ENCODE measurements at places on chromosomes 3 and 15. TPM values are rescaled to one million over a fixed set of nuclear protein-coding genes. Genes with fewer than 3 reads are reported as not detected.

DNA sequence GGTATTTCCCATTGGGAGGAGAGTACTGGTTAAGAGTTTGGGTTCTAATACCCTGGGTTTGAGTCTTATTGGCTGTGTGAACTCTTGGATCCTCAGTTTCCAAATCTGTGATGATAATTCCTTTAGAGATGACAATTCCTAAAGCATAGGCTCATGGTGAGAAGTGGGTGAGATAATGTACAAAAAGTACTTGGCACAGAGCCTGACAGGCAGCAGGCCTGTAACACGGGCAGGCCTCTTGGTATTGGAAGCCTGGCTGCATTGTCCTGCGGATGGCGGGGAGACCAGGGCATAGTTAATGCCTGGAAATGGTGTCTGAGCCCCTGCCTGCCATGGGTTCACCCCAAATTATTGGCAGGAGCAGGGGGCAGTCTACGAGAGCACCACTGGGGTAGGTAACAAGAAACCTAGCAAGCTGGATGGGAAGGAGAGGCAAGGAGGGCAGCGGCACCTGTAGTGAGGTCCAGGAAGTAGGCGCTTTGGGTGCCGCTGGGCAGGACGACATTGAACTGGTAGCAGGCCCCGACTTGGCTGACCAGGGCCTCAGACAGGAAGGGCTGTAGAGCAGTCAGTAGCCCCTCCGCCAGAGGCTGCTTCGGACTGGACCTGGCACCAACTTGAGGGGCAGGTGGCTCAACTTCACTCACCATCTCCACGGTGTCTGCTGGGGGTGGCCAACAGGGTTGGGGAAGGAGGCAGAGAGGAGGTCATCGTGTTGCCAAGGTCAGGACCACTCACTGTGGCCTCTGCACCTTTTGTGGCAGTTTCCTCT lies 7.7 kb downstream of the STOML1 start:
- no peak for DNase-seq

- DNase-seq: no peak
Measured at GRCh38 chr3:22959593-22959992, 243.5 kb upstream of the UBE2E2 start.

GRCh38 chr3:144235489-144235888 lies 263.9 kb downstream of the DIPK2A start:
- DNase-seq: no peak

- no peak for DNase-seq
Measured at GRCh38 chr15:93017526-93017925, 71.5 kb downstream of the RGMA start.

DNA sequence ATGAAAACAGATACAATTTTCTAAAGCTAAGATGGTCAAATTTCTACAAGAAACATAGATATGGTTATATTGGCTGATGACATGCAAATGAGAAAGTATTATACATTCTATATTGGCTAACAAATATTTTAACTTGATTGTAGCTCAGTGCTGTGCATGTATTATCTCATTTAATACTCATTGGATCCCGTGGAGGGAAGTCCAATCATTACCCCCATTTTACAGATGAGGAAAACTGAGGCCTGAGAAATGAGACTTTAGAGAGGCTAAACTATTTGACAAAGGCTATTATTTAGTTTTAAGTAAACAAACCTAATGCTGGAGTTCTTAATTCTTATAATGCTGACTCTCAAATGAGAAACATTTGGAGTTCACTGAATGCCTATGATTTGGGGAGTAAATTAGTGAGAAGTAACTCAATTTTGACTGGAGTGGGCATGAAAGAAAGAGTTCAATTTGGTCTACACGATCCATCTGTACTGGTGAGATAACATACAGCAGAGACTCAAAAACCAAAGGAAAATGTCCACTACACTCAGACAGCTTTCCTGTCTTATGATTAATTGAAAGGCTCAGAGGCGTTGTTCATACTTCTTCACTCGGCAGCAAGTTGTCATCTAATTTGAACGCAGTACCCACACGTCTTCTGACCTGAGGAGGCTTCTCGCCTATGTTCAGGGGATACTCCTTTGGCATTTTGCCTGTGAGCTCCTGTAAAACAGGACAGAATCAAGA lies 72.2 kb upstream of the LMOD3 start:
- DNase-seq: no peak

Gene ABHD10
- 46.2 TPM for total RNA-seq

Gene HTR3E
- not detected for total RNA-seq

DNA sequence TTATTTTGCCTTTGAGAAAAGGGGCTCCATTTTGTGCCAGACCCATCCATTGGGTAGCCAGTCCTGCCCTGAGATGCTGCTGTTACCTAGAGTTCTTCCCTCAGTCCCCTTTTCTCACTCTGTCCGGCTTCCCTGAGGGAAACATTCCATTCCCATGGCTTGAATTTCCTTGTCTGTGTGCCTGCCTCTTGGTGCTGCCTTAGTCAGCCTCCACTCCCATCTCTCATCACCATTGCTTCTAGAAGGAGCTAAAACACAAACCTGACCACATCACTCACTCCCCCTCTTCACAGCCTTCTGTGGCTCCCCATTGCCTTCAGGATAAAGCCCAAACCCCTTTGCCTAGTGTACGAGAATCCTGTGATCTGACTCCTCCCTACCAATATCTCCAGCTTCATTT lies 25.2 kb upstream of the C2CD4B start:
- no peak for DNase-seq

DNA sequence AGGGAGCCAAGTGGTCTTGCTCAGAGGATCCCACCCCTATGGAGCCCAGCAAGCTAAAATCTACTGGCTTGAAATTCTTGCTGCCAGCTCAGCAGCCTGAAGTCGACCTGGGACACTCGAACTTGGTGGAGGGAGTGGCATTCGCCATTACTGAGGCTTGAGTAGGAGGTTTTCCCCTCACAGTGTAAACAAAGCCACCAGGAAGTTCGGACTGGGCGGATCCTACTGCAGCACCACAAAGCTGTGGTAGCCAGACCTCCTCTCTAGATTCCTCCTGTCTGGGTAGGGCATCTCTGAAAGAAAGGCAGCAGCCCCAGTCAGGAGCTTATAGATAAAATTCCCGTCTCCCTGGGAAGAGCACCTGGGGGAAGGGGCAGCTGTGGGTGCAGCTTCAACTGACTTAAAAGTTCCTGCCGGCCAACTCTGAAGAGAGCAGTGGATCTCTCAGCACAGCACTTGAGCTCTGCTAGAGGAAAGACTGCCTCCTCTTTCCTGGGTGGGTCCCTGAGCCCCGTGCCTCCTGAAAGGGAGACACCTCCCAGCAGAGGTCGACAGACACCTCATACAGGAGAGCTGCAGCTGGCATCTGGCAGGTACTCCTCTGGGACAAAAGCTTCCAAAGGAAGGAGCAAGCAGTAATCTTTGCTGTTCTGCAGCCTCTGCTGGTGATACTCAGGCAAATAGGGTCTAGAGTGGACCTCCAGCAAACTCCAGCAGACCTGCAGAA lies 576.3 kb upstream of the NECTIN3 start:
- DNase-seq: no peak

DNA sequence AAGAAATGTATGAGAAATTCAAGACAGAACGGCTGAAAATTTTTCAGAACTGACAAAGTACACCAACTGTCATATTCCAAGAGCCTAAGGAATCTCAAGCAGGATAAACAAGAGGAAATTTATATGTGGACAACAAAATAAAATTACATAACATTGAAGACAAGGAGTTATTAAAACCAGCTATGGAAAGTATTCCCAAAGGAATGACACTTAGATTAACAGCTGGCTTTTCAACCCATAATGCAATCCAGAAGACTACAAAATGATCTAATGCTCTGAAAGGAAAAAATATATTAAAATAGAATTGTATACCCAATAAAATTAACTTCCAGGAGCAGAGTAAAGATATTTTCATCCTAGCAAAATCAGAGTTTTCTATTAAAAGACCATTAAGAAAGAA lies 132.2 kb upstream of the BNIP2 start:
- peak; percentile 22 for DNase-seq

Gene GTF2A2
- 25.7 TPM for total RNA-seq

Gene TKT
- total RNA-seq: 159 TPM

DNA sequence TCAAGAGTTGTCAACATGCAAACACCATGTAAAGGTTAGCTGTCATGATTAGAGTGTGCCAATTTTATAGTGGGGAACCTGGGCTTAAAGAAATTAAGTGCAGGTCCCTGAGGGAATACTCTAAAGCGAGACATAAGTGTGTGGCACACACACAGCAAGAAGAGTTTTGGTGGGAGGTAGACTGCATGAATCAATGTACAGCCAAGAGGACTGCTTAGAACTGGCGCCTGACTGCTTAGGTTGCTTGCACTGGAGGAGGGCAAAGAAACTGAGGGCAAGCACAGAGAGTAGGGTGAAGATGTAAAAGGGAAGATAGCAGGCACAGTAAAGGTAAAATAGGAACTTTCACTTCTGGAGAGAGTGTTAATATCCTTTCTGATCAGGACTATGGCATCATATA lies 184.9 kb downstream of the SOX2 start:
- no peak for DNase-seq

- no peak for DNase-seq
Measured at GRCh38 chr3:113210604-113211329, 590 bp upstream of the BOC start.

- no peak for DNase-seq
Measured at GRCh38 chr3:50160561-50160983, 5.4 kb downstream of the SEMA3F start.

- no peak for DNase-seq
Measured at GRCh38 chr15:101526890-101527289, 37.4 kb upstream of the PCSK6 start.

DNA sequence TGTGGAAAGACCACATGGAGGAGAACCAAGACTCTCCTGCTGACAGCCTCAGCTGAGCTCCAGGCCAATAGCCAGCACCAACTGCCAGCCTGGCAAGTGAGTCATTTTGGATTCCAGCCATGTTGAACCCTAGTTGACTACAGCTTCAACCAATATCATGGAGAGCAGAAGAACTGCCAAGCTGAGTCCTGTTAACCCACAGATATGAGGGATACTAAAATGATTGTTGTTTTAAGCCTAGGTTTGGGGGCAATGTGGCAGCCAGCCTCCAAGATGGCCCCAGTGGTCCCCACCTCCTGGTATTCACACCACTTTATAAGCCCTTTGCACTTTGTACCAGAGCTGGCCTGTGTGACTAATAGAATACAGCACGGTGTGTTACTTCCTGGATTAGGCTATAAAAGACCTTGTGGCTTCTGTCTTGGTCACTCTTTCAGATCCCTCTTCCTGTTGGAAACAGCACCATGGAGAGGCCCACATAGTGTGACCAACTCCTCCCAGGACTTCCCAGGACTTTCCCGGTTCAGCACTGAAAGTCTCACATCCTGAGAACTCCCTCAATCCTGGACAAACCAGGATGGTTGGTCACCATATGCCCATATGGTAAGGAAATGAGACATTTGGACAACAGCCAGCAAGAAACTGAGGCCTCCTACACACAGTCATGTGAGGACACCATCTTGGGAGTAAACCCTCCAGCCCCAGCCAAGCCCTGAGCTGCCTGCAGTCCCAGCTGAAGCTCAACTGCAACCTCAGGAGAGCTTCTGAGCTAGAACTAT lies 32.4 kb upstream of the CDV3 start:
- DNase-seq: no peak

DNA sequence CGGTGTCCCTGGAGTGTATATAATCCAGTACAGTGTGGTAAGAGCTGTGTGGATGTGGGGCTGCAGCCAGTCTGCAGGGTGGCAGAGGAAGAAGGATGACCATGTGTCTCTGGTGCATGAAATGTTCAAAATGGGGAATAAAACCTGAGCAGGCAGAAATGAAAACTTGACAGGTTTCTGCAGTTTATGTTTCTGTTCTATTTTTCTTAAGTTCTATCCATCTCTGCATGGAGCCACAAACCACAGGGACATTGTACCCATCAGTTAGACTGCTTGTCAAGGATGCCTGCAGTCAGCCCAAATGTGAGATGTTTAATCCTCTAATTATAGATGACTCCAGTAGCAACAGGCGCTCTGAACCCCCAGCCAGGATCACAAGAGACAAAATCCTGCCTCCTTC lies 216.7 kb downstream of the IL20RB start:
- no peak for DNase-seq

Gene KNL1
- 11.8 TPM for total RNA-seq

GRCh38 chr3:7573330-7573729 lies 712.4 kb downstream of the GRM7 start:
- no peak for DNase-seq

Gene BCHE
- total RNA-seq: 28.8 TPM

DNA sequence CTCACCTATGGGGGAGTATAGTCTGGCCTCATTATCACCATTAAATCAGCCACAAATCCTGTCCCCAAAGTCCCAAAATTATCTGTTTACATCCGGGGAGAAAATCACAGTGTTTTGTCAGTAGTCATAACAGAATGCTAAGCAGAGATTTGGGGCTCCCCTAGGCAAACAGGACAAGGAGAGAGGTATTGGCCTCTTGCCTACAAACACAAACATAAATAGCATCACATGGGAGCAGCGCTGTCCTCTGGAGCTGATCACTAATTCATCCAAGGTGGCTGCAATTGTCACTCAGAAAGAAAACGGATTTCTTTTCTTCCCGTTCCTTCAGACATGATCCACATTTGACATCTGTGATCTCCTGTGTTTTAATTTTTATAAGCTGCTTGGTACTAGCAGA lies 1028.1 kb downstream of the NTRK3 start:
- no peak for DNase-seq

DNA sequence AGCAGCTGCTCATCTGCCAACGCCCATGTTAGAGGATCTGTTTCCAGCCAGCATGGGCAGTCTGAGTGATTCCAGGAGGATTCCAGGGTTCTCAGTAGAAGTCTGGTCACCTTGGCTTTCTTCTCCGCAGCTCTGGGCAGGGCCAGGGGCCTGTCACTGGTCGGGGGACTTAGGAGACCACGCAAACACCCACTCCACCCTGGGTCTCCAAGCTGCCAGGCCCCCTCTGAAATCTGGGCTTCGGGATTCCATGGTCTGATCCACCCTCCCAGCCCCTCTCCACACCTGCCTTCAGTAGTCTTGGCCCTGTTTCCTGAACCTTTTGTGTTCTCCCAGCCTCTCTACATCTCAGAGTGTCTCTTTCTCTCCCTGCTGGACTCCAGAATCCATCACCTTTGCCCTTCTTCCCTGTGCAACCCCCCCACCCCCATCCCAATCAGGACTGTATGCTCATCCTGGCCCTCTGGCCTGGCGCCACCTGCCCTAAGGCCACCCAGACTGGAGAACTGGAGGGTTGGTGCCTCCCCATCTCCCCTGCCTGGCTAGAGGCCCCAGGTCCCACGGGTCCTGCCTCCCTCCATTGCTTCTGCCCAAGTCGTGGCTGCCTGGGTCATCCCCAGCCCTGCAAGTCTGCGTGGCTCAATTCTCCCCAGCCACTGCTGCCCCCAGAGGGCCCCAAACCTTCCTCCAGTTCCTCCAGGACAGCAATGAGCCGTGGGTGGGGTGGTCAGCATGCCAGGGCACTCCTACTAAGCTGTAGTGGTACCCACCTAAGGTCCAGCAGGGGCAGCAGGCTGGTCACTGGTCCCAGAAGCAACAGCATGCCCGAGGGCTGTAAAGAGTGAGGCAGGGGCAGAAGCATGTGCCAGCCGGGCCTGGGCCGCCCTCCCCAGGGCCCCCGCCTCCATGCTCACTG lies 102.8 kb downstream of the TBC1D2B start:
- no peak for DNase-seq

DNA sequence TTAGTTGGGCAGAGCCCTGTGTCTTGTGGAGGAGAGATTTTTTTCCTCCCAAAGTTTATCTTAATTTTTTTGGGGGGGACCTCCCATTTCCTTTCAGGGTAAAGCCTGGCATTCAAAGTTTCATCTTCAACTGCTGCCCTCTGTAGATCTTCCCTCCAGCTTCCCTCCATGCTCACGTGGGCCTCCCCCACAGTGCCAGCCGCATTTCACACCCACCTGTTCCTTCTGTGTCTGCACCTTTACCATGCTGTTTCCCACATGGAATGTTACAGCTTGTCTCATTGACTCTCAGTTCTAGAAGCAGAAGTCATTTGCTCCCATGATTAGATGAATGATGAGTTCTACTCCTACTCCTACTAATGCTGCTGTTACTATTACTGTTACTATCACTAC lies 6.5 kb downstream of the CELF6 start:
- no peak for DNase-seq

Data from skin of body (tissue), 3 donors.